ENCODE measurements at places on chromosomes 6 and 20.

- DNase-seq, result no peak
Observed at GRCh38 chr6:98717988-98718387, 116.4 kb upstream of the POU3F2 start.

DNA sequence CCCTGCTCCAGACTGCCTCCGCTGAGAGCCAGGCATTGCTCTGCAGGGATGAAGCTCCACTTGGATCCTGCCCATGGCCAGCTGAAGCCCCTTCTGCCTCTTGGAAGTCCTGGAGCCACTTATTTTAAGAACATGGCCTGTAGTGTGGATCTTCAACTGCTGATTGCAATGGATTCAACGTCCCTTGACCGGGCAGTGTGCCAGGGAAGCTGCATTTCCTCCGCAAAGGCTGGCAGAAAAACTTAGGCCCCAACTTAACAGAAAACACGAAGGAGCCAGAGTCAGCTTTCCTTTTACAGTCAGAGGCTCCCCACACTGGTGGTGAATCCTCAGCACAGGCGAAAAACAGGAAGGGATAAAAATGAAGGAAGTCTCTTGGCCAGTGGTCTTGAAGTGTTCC lies 26.3 kb upstream of the FOXQ1 start:
- DNase-seq, result no peak

GRCh38 chr20:11852811-11853210 lies 64.9 kb upstream of the BTBD3 start:
- DNase-seq, result no peak

DNA sequence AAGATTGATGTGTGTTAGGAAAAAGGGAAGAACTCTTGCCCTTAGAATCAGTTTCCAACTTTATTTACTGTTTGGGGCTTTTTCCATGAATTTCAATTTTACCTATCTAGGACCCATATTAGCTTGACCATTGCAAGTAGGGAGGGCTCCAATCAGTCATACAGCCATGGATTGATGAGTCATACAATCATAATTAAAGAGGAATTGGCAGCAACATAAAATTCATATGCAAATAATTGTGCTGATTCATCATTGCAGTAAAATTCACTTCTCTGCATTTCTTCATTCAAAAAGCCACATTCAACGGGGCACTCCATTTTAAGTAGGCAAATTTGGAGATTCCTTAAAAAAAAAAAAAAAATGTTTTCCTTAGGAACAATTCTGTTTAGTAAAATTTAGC lies 1016.4 kb downstream of the KIF16B start:
- no peak for DNase-seq

DNA sequence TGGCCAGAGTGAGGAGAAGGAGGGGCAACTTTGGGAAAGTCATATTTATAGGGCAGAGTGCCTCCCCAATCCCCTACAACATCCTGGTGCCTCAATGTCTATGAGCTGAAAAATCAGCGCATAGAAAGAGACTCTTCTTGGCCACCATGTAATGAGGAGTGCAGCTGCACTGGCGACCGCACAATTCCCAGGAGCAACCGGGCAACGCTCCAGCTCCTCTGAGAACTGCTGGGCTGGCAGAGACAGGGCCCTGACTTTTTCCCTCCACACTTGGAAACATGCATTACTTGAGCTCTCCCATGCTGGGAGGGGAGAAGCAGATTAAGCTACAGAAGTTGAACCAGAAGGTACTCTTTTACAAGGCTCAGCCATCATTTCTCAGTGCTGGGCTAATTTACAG lies 31.4 kb upstream of the MARCKS start:
- DNase-seq, result no peak

DNA sequence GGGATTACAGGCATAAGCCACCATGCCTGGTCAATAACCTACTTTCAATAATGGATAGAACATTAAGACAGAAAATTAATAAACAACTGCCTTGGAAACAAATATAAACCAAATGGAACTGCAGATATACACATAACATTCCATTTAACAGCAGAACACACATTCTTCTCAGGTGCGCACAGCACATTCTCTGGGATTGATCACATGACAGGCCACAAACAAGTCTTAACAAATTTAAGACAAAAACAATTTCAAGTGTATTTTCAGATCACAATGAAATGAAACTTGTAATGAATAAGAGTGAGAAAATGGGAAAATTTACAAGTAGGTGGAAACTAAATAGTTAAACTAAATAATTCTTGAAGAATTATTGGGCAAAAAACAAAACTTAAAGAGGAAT lies 167.9 kb downstream of the TBX18 start:
- no peak for DNase-seq

GRCh38 chr20:32159766-32160221 lies 47.7 kb downstream of the PLAGL2 start:
- no peak for DNase-seq
